ENCODE measurements at places on chromosomes 3 and 15. TPM values are rescaled to one million over a fixed set of nuclear protein-coding genes. Genes with fewer than 3 reads are reported as not detected.

PTX3 gene
- total RNA-seq, result not detected

GRCh38 chr3:43960448-43960840, 269.7 kb downstream of the ABHD5 start:
- H3K36me3 ChIP-seq, result no peaks in the 10 kb centered on the region
- no peak overlapping the region for H3K4me3 ChIP-seq
- H3K27me3 ChIP-seq, result no peaks in the 10 kb centered on the region
- H3K4me1 ChIP-seq, result no peaks in the 10 kb centered on the region
- DNase-seq, result no peak

RHOV gene
- total RNA-seq, result 1.6 TPM

SEC22C gene
- total RNA-seq, result 56.4 TPM

DNA sequence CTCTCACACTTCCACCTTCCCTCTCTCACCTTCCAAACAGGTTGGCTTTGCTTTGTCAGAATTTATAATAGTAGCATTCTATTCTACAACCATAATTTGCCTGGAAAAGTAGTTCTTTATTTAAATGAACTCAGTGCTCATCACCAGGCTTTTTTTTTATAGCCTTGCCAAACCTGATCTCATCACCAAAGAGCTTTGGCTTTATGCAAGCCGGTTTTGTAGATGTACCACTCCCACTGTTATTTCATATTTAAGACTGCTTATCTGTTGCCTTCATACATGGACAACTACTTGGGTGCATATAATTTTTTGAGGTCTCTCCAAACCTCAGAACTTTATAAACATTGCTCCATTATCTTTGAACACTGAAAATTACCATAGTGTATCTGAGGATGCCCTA, 246.1 kb upstream of the PPP2R3A start:
- H3K4me3 ChIP-seq, result no peak overlapping the region
- no peaks in the 10 kb centered on the region for H3K4me1 ChIP-seq
- no peaks in the 10 kb centered on the region for H3K27me3 ChIP-seq
- DNase-seq, result no peak

CAPN3 gene
- 18.9 TPM for total RNA-seq

DNA sequence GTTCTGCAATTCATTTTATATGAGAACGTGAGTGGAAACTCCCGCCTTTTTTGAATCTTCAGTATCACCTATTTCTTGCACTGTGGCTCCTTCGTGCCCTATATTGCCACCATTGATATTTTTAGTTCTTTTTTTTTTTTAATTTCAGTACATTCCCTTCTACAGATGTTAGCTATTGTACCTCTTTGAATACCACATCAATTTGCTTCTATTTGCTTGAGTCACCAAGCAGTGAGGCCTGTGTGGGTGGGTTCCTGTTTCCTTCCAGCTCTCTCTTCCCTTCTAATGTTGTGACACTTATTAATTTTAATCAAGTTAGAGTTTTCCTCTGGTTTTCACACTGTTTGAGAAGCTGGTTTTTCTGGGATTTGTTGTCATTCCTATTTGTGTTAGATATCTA, 8.7 kb downstream of the HACD2 start:
- no peak overlapping the region for H3K4me3 ChIP-seq
- DNase-seq, result no peak
- H3K4me1 ChIP-seq, result no peaks in the 10 kb centered on the region
- no peaks in the 10 kb centered on the region for H3K27me3 ChIP-seq
- no peak overlapping the region for H3K27ac ChIP-seq

- no peaks in the 10 kb centered on the region for H3K27me3 ChIP-seq
- H3K27ac ChIP-seq, result no peak overlapping the region
- no peaks in the 10 kb centered on the region for H3K4me1 ChIP-seq
- H3K4me3 ChIP-seq, result no peak overlapping the region
- no peaks in the 10 kb centered on the region for H3K36me3 ChIP-seq
Measured at GRCh38 chr3:127096256-127097071, 96.5 kb upstream of the PRR23E start.

- H3K4me3 ChIP-seq, result no peak overlapping the region
- no peak overlapping the region for H3K27ac ChIP-seq
- H3K4me1 ChIP-seq, result no peaks in the 10 kb centered on the region
- DNase-seq, result no peak
- no peaks in the 10 kb centered on the region for H3K36me3 ChIP-seq
- H3K27me3 ChIP-seq, result no peaks in the 10 kb centered on the region
Measured at GRCh38 chr3:17891139-17891856, 148.9 kb upstream of the TBC1D5 start.

XCR1 gene
- not detected for total RNA-seq

TGM4 gene
- total RNA-seq, result not detected

DNA sequence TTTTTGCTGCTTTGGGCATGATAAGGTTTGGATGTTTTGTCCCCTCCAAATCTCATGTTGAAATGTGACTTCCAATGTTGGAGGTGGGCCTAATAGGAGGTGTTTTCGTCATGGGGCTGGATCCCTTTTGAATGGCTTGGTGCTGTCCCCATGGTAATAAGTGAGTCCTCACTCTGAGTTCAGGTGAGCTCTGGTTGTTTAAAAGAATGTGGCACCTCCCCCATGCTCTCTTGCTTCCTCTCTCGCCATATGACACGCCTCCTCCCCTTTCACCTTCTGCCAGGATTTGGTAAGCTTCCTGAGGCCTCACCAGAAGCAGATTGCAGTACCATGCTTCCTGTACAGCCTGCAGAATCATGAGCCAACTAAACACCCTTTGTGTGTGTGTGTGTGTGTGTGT, 255.5 kb downstream of the EPHB1 start:
- no peaks in the 10 kb centered on the region for H3K36me3 ChIP-seq
- H3K27me3 ChIP-seq, result no peaks in the 10 kb centered on the region
- H3K27ac ChIP-seq, result no peak overlapping the region
- no peak overlapping the region for H3K4me3 ChIP-seq
- no peaks in the 10 kb centered on the region for H3K4me1 ChIP-seq

- H3K36me3 ChIP-seq, result no peaks in the 10 kb centered on the region
- H3K4me1 ChIP-seq, result no peaks in the 10 kb centered on the region
- H3K27me3 ChIP-seq, result no peaks in the 10 kb centered on the region
Measured at GRCh38 chr15:69305204-69305931, 6.7 kb downstream of the PAQR5 start.

GRCh38 chr3:53134631-53135232, 4.5 kb upstream of the RFT1 start:
- no peaks in the 10 kb centered on the region for H3K36me3 ChIP-seq
- DNase-seq, result peak; percentile 88
- peaks cover 3% of the 10 kb centered on the region for H3K4me1 ChIP-seq
- no peaks in the 10 kb centered on the region for H3K27me3 ChIP-seq

DNA sequence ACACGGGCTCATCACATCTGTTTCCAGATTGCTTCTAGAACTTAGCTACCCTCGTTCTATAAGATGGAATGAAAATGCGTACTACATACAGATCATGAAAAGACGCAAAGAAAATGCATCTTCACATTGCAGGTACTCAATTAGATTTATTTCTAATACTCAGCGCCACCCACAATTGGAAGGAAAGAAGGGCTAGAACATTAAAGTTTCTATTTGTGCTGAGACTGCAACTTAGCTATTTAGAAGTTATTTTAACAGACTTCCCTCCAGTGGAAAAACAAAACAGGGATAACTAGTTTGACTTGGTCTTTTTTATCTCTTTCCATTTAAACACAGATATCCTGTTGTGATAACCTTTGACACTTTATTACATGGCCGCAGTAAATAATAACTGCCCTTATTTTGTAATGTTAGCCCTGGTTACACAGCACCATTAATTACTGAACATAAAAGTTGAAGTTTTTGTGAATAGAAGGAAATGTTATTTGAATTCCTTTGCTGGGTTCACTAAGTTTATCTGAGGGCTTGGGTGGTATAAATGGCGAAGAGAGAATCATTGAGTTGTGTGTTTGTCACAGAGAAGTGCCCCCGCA, 86.9 kb upstream of the SLC25A26 start:
- H3K27me3 ChIP-seq, result no peaks in the 10 kb centered on the region
- no peak for DNase-seq
- H3K36me3 ChIP-seq, result no peaks in the 10 kb centered on the region
- H3K27ac ChIP-seq, result no peak overlapping the region

DNA sequence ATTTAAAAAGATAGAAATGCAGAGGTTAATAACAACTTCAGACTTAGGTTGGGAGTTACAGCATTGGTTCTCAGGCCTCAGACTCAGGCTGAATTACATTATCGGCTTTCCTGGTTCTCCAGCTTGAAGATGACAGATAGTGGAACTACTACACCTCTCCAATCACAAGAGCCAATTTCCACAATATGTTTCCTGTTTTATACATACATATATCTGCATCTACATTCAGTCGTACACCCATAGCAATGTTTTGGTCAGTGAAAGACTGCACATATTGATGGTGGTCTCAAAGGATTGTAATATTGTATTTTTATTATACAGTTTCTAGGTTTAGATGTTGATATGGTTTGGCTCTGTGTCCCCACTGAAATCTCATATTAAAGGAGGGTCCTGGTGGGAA, 35.4 kb downstream of the AADACL2 start:
- no peaks in the 10 kb centered on the region for H3K27me3 ChIP-seq
- DNase-seq, result no peak
- H3K27ac ChIP-seq, result no peak overlapping the region
- H3K36me3 ChIP-seq, result no peaks in the 10 kb centered on the region
- H3K4me1 ChIP-seq, result no peaks in the 10 kb centered on the region

DNA sequence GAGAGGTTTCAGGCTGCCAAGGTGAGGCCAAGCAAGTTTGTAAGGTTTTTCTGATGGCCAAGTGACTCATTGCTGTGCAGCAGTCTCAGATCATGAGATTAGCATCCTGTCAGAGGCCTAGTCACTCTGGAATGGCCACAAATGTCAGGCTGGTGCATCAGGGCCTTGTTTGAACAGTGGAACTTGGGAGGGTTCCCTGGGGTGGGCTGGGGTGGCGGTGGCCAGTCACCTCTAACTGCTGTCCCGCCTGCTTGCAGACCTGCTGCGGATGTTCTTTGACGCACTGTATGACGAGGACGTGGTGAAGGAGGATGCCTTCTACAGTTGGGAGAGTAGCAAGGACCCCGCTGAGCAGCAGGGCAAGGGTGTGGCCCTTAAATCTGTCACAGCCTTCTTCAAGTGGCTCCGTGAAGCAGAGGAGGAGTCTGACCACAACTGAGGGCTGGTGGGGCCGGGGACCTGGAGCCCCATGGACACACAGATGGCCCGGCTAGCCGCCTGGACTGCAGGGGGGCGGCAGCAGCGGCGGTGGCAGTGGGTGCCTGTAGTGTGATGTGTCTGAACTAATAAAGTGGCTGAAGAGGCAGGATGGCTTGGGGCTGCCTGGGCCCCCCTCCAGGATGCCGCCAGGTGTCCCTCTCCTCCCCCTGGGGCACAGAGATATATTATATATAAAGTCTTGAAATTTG, 2.8 kb upstream of the FAM131A start:
- no peaks in the 10 kb centered on the region for H3K27me3 ChIP-seq
- H3K27ac ChIP-seq, result peak overlapping the region; percentile 15
- peaks cover 3% of the 10 kb centered on the region for H3K4me1 ChIP-seq
- DNase-seq, result no peak
- H3K36me3 ChIP-seq, result no peaks in the 10 kb centered on the region

- no peak for DNase-seq
- no peak overlapping the region for H3K27ac ChIP-seq
- H3K36me3 ChIP-seq, result no peaks in the 10 kb centered on the region
- H3K4me3 ChIP-seq, result no peak overlapping the region
- no peaks in the 10 kb centered on the region for H3K4me1 ChIP-seq
- no peaks in the 10 kb centered on the region for H3K27me3 ChIP-seq
Measured at GRCh38 chr15:58726867-58727266, 22.6 kb downstream of the ADAM10 start.

DNA sequence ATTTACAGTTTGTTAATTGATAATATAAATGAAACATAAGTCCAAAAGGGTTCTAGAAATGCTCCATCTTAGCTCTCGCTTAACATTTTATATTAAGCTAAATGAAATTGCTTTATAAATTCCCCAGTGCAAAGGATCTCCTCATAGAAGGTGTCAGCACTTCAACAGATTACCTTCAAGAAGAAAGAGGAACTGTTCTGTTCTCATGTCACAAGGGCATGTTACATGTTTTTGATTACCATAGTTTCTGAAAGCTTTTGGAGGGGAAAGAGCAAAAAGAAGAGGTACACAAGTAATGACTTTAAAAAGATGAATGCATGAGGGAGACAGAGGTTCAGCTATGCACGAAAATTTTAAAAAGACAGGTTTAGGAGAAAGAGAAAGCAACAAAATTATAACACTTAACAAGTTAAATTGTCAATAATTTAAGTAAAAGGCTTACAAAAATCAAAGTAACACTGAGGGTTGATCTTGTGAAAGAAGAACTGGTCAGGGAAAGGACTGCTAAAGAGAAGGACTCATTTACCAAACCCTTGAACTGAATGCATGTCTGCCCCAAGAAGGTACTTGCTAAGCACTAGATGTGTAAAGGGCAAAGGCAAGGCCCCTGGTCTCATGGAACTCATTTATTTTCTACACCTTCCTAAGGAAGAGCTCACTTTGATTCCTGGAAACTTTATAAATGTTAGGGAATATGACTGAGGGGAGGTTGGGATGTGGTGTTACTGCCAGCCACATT, 45.1 kb downstream of the CCDC191 start:
- no peak overlapping the region for H3K27ac ChIP-seq
- DNase-seq, result no peak
- no peaks in the 10 kb centered on the region for H3K4me1 ChIP-seq
- no peak overlapping the region for H3K4me3 ChIP-seq

- H3K27ac ChIP-seq, result no peak overlapping the region
- H3K4me1 ChIP-seq, result no peaks in the 10 kb centered on the region
- H3K27me3 ChIP-seq, result no peaks in the 10 kb centered on the region
- DNase-seq, result no peak
Measured at GRCh38 chr15:76439542-76439941, 103.0 kb downstream of the ISL2 start.

All from Peyer's patch (tissue), 4 donors.